OCI-LY7 (cell line): ENCODE measurements at places on chromosomes 6 and 20.

DNA sequence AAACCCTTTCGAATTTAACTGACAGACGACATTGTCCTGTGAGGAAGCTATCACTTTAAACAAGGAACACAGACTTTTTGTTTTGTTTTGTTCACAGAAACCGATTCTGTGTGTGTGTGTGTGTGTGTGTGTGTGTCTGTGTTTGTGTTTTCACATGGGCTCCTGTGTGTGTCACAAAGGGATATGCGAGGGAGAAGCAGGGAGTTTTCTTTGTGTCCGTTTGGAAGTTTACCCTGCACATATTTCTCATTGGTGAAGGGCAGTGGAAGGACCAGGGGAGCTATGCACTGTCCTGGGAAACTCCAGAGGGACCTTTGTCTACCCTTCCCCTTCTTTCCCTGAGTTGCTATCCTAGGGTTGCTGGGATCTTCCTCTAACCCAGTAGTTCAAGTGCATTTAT lies 17.7 kb downstream of the POM121L2 start:
- no peak for DNase-seq

GRCh38 chr6:56749632-56750151 lies 107.0 kb upstream of the DST start:
- DNase-seq = no peak

DNA sequence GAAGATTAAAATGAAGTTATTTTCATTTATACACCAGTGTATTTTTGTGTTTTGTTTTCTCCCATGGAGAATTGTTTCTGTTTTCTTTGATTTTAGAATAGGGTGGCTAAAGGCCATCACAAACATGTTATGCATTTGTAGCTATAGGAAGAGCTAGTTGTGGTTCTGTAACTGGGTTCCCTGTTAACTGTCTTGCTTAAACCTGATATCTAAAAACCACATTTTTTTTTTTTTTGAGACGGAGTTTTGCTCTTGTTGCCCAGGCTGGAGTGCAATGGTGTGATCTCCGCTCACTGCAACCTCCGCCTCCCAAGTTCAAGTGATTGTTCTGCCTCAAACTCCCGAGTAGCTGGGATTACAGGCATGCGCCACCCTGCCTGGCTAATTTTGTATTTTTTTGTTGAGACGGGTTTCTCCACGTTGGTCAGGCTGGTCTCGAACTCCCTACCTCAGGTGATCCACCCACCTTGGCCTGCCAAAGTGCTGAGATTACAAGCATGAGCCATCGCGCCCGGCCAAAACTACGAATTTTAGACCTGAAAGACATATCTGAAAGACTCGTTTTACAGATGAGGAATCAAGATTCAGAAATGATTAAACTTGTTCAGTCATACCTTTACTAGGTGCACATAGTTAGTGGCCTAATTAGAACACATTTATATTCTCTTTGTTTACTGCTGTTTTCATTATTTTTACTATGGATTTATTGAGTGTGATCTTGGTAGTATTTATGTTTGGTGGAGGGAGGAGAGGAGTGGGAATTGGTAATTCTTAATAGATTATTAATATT lies 18.0 kb downstream of the SCAF8 start:
- no peak for DNase-seq

DNA sequence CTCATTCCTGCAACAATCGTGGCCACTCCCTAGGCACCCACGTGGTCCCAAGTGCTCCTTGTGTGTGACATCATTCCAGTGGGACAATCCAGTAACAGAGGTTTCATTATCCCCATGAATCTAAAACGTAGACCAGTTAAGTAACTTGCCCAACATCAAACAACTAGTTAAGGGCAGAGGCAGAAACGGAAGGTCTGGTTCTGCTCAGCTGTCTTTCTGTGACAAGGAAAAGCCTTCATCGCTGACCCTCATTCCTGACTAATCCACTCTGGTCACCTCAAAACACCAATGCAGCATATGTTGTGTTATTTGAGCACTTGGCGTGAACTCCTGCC lies 261.4 kb upstream of the JARID2 start:
- no peak for DNase-seq

DNA sequence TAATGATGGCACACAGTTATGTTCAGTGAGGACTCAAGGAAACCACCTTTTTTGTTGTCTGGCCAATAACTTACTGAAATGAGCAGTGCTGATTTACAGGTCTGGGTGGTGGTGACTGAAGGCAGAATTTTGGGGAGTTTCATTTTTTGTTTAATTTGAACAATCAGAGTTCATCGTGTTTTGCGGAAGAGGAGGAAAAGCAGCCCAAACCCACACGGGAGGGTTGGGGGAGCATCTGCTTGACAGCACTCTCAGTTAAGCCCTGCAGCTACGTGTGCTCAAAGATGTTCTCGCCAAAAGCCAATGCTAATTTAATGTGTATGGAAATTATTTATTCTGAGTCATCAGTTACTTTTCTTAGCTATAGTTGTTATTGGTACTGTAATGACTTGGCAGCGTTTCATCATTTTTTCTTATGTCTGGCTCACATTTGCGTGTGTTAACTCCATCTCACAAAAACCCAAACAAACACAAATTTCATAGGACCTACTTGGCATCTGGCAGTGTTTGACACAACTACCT lies 89.2 kb downstream of the UST start:
- DNase-seq = no peak

GRCh38 chr6:130622142-130622541 lies 205.1 kb upstream of the SMLR1 start:
- DNase-seq = no peak

DNA sequence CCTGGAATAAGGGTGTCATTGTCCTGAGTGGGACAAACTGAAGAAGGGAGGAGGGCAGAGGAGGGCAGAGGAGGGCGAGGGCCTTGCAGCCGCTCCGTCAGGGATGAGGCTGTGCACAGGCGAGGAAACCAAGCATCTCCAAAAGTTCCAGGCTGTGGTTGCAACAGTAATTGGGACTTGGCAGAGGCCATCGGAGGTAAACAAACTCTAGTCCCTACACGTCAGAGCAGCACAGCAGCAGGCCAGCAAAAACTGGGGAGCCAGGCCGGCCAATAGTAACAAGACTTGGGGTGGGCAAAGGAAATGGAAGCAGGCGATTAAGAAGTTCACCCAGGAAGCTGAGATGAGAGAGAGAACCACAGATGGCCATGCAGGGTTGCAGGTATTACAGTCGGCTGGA lies 142.8 kb downstream of the SMOC2 start:
- DNase-seq = no peak

GRCh38 chr20:21104466-21104761 lies 1.7 kb downstream of the LINC00237 start:
- DNase-seq = no peak

DNA sequence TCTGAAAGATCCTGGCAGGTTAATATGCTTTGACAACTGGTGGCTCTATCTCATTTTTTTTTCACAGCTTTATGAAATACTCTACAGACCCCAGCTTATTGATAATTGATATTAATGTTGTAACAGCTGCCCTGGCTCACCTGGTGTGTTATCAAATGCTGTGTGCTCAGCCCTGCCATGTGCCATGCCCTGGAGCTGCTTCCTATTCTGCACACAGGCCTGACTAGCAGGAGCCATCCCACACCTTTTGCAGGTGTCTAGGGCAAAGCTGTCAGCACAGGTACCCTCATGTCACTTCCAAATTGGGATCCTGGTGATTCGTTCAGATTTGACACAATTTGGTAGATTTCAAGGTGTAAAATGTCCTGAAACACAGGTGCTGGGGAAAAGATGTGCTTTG lies 254.6 kb upstream of the MAN1A1 start:
- DNase-seq = no peak
